ENCODE measurements at places on chromosomes 4 and X. TPM values are rescaled to one million over a fixed set of nuclear protein-coding genes. Genes with fewer than 3 reads are reported as not detected.

EPHA5 gene
- 3.9 TPM for total RNA-seq

PLCXD1 gene
- total RNA-seq: 7.2 TPM

ART3 gene
- total RNA-seq: 13.2 TPM

NEIL3 gene
- total RNA-seq: not detected

VCX gene
- total RNA-seq: not detected

CFAP47 gene
- total RNA-seq: not detected

DCAF4L1 gene
- 0.21 TPM for total RNA-seq

GLRA3 gene
- not detected for total RNA-seq

CCKAR gene
- not detected for total RNA-seq

CLNK gene
- not detected for total RNA-seq

DNA sequence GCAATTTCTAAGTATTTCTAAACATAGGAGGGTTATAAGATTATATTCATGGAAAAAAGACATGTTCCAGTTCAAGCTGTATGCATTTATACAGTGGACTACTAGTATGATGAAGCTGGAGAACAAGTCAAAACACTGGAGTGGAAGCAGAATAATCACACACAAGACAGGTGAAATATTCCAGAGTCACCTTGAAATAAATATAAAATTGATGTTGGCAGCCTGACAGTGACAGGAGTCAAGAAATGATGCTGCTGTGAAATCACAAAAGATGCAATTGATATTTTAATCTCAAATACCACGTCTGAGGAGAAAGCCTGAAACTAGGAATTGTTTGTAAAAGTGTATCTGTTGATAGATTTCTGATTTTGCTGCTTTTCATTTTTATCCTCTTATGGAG lies 667.3 kb downstream of the IL1RAPL1 start:
- DNase-seq: no peak

- DNase-seq: peak; percentile 95
Measured at GRCh38 chr4:184537269-184538022, 63.1 kb upstream of the IRF2 start.

GRCh38 chr4:6128221-6128850 lies 72.0 kb downstream of the JAKMIP1 start:
- DNase-seq: no peak

DNA sequence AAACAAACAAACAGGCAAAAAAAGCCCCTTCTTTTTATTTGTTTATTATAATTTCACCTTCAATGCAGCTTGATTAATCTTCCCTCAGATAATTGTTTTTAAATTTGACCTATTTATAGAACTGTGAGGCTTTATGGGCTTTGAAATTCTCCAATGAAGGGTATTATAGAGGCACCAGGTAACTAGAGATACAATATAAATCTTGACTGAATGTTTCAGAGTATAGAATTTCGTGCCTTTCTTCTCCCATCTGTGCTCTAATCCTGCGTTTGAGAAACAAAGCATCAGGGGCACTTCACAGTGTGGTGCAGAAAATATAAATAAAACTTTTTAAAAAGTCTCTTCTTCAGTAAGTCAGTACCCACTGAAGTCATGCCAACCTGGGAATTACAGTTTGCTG lies 120.9 kb downstream of the ANKRD50 start:
- DNase-seq: no peak

DNA sequence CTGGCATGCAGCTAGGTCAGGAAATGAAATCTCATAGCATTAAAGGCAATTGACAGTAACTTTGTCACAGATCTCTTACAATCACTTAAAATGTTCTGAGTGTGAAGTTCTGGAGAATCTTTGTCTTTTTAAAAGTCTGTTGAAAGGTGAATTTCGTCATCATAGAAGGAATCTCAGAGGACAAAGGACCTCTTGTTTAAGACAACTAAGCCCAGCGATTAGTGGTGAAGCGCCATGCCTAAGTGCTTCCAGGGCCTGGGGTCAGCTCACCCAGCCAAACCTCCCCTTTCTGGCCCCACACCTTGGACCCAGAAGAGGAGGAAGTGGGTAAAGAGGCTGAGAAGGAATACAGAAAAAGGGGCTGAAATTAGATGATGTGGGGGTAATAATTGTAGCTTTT lies 8.5 kb downstream of the FRMD7 start:
- DNase-seq: no peak

DNA sequence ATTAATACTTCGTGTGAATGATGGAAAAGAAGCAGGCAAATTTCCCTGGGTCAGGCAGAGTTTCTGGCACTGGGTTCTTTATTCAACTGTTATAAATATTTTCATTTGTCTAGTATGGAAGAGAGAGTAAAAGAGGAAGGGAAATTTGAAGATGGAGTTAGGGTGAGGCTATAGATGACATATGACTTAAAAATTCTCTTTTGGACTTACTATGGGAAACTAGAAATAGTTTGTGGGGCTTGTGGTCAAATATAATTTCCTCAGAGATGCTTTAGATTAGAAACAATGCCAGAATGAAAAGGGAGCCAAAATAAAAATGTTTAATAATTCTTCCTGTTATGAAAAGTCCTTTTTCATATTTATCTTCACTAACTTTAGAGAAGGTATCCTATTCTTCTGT lies 103.2 kb downstream of the GC start:
- DNase-seq: no peak

DNA sequence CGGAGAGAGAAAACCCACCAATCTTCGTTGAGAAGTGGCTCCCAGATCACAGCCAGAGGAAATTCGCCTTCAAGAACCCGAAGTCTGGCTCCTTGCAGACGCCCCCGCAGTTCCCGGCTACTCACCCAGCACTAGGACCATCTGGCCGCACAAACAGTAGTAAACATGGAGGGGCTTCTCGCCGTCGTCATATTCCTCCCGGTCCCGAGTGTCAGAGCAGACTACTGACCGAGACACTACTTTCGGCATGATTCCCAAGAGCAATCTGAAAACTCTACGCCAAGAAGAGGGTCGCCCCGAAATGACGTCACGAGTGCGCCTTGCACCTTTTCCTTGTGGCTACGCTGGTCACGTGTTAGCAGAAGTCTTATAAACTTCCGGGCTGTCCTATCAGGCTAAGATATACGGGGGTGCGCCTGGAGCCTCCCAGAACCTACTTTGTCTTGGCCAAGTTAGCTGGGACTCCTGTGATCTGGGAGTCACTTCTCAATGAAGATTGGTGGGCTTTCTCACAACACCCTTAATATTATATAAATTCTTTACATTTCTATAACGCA lies at the start of gene STEEP1:
Gene STEEP1, minus strand, starts transcription at position 303 of the 557 bp plus-strand sequence. Its CDS starts 54 bp downstream, at position 249.
- DNase-seq: peak; percentile 76

- DNase-seq: no peak
Measured at GRCh38 chr4:101265816-101266172, 81.5 kb downstream of the PPP3CA start.

- DNase-seq: no peak
Measured at GRCh38 chr4:80173401-80173800, 23.9 kb upstream of the PRDM8 start.

DNA sequence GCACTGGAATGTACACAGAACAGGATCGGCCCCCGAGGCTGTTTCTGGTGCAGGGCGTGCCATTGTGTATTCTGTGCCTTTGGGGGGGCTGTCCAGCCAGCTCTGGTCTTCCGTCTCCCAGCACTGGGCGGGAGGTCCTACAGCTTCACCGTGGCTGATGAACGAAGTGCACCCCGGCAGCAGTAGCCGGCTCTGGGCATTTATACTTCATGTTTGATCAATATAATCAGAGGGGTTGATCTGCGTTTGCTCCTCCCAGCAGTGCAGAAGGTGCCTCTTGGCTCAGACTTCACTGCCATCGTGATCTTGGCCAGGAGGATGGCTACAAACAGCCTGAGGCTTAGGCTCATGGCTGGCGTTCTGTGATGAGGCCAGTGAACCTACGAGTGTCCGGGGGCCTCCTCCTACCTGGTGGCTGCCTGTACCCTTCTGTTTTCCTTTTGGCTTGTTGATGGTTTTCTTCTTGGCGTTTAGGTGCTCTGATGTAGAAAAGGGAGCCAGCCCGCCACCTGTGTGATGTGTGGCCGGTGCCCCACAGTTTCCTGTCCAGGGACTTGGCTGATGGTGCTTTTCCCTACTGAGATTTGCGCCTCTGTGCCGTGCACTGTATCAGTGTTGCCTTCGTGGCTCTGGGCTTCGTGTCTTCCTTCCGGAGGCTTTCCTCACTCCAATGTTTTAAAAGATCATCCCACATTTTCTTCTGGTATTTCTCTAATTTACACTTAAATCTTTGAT lies 31.2 kb upstream of the HGFAC start:
- DNase-seq: no peak

GRCh38 chr4:69093681-69094080 lies 2.6 kb upstream of the UGT2B7 start:
- no peak for DNase-seq

GRCh38 chr4:149521611-149522425 lies 293.8 kb downstream of the IQCM start:
- DNase-seq: no peak

DNA sequence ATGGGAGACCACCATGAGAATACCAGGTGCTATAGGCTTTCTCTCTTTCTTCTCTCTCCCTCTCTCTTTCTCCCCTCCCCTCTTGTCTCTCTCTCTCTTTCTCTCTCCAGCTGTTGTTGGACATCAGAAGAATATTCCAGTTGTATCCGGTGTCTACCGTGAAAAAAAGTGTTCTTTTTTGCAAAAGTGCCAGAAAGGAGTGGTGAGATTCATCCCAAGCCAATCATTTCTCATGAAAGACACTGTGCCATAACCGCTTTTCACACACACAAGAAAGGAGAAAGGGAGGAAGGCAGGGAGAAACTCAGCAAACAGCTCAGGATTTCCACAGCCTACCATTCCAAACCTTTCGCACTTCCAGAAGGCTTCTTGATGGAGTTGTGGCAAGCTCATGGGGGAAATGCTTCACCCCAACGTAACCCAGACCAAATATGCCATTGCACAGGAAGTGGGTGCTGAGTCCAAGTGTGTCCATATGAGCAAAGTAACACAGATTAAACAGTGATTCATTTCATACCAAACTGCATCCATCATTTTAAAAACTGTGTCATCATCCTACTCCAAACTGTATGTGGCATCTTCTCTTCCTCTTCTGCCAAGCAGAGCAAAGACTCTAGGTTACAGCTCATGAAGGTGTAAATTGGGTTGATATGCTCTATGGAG lies 224.0 kb downstream of the APBB2 start:
- no peak for DNase-seq

DNA sequence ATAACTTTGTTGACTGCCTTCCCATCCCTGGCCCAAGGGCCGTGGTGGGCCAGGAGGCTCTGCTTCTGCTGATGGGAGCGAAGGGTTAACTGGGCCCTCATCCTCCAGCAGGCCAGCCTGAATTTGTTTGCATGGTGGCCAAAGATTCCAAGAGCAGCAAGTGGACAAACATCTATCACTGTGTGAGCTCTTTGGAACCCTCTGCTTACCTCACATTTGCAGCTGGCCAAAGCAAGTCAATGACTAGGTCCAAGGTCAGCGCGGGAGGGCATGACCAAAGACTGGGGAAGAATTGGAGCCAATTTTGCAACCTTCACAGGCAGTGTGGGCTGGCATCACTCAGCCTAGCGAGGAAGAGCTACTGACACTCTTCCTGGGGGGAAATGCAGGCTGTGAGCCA lies 67.8 kb upstream of the ATP6AP2 start:
- no peak for DNase-seq

GRCh38 chrX:19867411-19867732 lies 20.0 kb downstream of the SH3KBP1 start:
- peak; percentile 7 for DNase-seq

DNA sequence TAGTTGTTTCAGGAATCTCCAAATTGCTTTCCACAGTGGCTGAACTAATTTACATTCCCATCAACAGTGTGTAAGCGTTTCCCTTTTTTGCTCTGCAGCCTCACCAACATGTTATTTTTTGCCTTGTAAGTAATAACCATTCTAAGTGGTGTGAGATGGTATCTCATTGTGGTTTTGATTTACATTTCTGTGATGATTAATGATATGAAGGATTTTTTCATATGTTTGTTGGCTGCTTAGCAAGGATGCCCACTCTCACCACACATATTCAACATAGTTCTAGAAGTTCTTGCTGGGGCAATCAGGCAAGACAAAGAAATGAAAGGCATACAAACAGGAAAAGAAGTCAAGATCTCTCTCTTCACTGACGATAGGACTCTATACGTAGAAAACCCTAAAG lies 472.4 kb downstream of the ZNF674 start:
- DNase-seq: no peak

GRCh38 chr4:84085986-84086385 lies 413.1 kb downstream of the NKX6-1 start:
- no peak for DNase-seq

All from tibial nerve (tissue), 4 donors.